T-helper 22 cell (primary cell): ENCODE measurements at places on chromosomes 2 and 18.

GRCh38 chr2:12856934-12857601 lies 140.3 kb downstream of the TRIB2 start:
- DNase-seq, result peak; percentile 23

GRCh38 chr2:23635442-23636340 lies 250.7 kb downstream of the KLHL29 start:
- DNase-seq, result no peak

GRCh38 chr2:72685638-72686213 lies 140.1 kb downstream of the EXOC6B start:
- no peak for DNase-seq

- no peak for DNase-seq
These were observed 226.1 kb upstream of the APCDD1 start for GRCh38 chr18:10228326-10228725.

GRCh38 chr2:60641811-60642788 lies 88.6 kb upstream of the BCL11A start:
- DNase-seq, result no peak

DNA sequence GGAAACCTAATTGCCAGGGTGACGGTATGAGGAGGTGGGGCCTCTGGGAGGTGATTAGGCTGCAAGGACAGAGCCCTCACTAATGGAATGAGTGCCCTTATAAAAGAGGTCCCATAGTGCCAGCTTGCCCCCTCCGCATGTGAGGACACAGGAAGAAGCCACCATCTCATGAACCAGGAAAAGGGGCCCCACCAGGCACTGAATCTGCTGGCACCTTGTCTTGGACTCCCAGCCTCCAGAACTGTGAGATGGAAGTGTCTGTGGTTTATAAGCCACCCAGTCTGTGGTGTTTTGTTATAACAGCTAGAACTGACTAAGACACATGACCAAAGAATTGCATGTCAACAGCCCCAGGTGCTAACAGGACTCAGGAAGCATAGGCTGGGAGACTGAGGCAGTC lies 214.3 kb downstream of the MGAT5 start:
- no peak for DNase-seq

DNA sequence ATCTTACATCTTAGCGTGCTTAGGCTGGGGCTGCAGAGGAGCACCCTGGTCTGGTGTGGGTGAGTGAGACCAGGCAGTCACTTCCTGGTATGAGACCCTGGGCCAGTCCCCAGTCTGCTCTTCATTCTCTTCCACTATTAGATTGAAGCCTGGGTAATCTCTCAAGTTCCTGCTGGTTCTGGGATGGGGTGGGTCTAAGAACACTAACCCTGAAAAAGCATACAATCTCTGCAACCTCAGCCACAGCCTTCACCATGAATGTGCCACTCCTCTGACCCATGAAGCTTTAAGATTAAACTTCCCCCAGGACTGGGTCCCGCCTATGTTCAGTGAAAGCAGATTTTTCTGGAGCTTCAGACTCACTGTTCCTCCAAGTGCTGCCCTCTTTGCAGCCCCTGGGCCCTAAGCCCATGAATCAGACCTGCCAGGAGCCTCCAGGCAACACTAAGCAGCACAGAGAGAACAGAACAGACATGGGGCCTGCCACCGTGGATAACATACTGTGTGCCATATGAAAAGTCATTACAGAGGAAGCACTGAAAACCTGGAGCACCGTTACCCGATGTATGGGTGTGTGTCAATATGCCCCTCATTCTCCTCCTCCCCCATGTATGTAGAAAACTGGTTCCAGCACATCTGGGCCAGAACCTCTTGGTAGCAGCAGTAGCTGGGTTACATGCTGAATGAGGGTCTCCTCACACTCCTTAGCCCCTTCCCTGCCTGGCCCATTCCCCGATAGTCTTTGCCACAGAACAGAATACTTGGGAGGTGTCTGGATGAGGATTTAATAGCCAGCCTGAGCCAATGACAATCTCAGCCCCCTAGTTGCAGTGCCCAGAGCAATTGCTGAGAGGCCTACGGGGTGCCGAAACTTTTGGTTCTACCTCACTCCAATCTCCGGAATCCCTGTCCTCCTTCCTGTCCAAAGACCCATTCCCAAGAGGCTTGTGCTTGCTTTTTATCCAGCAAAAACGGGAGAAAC lies 2.7 kb upstream of the SIX2 start:
- no peak for DNase-seq

DNA sequence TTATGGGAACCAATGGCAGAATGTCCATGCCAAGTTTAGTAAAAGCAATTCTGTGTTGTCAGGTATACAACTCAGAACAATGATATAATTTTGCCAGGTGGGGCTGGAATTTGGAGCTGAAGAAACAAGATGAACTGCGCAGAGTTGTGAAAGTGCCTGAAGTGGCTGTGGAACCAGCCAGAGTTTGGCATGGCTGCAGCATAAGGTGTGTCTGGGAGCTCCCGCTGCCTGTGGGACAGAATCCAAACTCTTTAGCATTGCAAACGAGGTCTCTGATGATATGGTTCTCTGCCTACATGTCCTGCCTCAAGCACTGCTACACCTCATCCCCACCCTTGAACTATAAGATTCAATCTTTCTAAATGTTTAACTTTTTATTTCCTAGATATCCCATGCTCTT lies 909.7 kb downstream of the EPHA4 start:
- DNase-seq, result no peak

DNA sequence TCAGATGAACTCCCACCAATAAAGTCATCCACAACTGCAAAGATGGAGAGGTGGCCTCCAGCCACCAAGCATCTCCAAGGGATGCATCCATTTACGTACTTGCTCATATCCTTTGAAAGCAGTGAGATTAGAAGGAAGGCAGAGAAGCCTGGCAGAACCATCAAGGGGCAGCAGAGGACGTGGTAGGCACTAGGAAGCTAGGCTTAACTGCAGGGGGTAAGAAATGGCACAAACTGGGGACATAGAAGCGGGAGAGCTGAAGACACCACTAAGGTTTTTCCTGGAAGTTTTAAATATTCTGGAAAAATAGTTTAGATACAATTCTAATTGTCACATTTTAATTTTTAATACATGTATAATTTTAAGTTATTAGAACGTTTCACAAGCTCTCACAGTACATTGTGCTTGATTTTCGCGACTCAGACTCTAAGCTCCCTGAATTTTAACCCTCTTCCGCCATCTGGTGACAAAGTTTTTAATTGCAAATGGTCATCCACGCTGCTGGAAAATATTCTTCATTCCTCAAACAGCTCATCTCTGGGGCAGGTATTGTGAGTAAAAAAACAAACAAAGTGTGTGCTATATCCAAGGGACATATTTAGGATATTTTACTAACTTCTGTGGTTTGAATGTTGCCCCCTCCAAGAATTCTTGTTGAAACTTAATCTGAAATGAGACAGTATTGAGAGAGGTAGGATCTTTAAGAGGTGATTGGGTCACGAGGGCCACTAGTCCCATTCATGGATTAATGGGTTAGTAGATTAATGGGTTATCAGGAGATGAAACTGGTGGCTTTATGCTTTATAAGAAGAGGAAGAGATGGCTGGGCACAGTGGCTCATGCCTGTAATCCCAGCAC lies 1.6 kb upstream of the PSTPIP2 start:
- DNase-seq, result no peak

GRCh38 chr2:231686192-231687100 lies 21.9 kb upstream of the PTMA start:
- no peak for DNase-seq

DNA sequence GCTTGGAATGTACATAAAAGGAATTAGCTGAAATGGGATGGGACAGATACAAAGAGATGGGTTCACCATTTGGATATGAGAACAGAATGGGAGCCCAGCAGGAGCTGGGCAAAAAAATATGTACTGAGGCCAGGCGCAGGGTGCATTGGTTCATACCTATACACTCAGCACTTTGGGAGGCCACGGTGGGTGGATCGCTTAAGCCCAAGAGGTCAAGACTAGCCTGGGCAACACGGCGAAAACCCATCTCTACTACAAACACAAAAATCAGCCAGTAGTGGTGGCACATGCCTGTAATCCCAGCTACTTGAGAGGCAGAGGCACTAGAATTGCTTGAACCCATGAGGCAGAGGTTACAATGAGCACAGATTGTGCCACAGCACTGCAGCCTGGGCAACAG lies 30.4 kb downstream of the SCN7A start:
- no peak for DNase-seq

- DNase-seq, result no peak
These were observed 1430.2 kb upstream of the PIK3C3 start for GRCh38 chr18:40524881-40525280.

DNA sequence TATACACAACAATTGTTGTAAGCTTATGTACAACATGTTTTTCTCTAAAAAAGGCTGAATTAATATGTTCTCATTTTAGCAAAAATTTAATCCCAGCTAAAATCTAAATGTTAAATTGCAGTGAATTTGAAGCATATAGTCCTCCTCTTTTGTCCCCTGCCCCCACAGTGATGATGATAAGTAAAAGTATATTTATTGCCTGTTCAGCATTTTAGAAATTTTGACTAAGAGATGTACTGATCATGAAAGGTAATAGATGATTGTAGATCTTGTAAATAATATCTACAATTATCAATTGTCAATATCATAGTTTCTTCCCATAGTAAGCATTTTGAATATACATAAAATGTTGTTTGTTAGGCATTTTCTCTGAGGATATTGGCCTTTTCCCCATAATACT lies 113.9 kb downstream of the AGPS start:
- no peak for DNase-seq

DNA sequence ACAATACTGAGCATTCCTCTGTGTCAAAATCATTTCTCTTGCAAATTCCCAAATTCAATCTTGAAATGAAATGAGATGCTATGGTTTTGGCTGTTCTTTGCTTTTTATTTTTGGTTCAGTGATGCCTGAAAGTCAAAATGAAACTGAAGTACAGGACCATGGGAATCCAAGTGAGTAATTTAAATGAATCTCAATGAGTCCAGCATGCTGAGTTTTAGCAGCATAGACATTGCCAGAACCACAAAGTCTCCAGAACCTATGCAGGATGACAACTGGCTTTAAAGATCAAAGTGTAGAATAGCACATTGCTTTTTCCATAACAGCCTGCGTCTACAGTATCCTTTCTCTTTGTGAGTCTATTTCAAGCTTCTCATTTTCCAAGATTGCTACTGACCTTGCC lies 1050.7 kb upstream of the PIK3C3 start:
- DNase-seq, result no peak

DNA sequence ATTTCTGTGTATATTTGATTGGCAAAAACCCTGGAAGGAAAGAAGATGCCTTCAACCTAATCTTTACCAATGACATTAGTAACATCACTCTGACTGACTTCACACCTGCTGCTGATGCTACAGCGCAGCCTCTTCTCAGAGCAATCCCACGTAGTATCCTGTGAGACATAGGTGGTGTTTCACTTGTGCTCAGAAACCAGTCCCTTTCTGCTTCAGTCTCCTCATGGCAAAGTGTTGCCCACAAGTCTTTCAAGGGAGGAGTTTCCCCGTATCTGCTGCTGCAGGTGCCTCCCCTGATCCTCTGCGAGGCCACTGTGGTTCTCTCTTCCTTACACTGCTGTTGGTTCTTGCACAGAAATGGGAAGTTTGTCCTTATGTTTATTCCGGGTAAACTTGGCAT lies 433.2 kb upstream of the TNP1 start:
- no peak for DNase-seq
